CD4-positive, alpha-beta T cell treated with Interleukin-17A for 1 hour (primary cell): ENCODE measurements at places on chromosomes 6 and 20.

- no peak for DNase-seq
Observed at GRCh38 chr20:54922636-54923035, 447.2 kb downstream of the DOK5 start.

- DNase-seq = no peak
Observed at GRCh38 chr6:55047451-55048044, 126.8 kb upstream of the HCRTR2 start.

GRCh38 chr6:52575502-52575892, 1.4 kb downstream of the TRAM2 start:
- no peak for DNase-seq

GRCh38 chr6:129753422-129753821, 43.4 kb upstream of the ARHGAP18 start:
- DNase-seq = no peak

GRCh38 chr6:107956586-107957307, 1.3 kb downstream of the SEC63 start:
- no peak for DNase-seq

GRCh38 chr6:32288426-32288825, 64.6 kb upstream of the NOTCH4 start:
- no peak for DNase-seq

DNA sequence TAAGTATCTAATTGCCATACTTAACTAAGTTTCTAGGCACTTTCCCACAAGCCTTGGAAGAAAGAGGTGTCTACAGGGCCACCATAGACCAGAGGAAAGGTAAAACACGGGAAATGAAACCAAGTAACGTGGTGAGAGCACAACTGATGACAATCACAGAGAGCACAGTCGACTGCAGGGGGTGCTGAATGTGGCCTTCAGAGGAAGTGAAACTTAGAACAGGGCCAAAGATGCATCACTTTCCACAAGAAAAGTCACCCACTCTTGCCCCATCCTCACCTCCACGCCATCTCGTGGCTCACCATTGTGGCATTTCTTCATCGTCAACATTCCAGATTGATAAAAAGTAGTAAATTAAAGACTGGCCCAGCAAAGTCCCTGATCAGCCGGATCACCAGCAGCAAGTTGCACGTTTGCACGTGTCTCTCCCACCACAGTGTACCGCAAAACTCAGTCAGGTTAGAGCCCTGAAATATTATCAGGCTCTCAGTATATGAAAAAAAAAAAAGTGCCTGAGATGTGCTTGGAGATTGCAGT, 31.4 kb downstream of the HIVEP2 start:
- DNase-seq = peak; percentile 86

DNA sequence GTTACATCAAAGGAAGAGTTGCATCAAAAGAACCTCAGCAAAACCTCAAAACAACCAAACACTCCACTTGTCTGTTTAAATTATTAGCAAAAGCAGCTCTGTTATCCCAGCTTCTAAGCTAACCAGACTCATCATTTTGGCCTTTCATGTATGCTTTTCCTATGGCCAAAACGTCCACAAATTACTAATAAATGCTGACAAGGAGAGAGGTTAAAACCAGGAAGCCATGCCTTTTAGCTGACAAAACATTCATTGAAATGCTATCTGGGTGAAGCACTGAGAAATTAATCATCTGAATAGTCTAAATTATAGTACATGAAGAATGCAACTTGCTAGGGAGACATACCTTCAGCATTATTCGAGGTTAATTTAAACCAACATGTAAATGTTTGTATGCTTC, 80.6 kb downstream of the LAMA2 start:
- no peak for DNase-seq

DNA sequence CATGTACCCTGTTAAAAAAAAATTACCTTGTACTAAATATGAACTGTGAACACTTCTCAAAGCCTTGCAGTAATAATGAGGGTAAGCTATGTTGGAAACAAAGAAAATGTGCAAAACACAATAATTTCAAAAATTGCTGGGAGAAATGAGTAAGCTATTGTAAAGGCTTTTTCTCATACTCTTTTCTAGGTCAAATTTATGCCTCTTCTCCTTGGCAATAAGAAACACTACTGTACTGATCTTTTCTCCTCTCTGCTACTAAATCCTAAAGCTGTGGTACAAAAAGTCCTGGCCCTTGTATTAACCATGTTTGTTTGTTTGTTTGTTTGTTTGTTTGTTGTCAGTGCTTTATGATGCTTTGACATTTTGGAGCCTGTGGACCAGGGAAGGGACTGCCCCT, 17.5 kb upstream of the HUS1B start:
- no peak for DNase-seq

- DNase-seq = no peak
Observed at GRCh38 chr20:38631155-38632022, 29.8 kb downstream of the ARHGAP40 start.

GRCh38 chr6:35318196-35319171, 20.9 kb downstream of the DEF6 start:
- no peak for DNase-seq

DNA sequence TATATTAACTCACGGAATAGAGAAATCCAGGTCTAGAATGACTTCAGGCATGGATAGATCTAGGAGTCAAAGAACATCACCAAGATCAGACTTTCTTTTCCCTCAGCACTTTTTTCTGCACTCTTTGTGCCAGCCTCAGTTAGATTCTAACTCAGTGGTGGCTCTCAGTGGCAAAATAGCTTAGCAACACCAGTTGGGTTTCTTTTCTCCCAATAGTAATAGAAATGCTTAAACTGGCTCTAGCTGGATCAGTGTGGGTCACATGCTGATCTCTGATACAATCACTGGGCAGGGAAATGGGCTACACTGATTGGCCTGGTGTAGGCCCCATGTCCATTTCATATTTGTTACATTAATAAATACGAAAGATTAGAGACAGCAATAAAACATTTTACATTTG, 44.2 kb upstream of the ARFGEF2 start:
- no peak for DNase-seq

DNA sequence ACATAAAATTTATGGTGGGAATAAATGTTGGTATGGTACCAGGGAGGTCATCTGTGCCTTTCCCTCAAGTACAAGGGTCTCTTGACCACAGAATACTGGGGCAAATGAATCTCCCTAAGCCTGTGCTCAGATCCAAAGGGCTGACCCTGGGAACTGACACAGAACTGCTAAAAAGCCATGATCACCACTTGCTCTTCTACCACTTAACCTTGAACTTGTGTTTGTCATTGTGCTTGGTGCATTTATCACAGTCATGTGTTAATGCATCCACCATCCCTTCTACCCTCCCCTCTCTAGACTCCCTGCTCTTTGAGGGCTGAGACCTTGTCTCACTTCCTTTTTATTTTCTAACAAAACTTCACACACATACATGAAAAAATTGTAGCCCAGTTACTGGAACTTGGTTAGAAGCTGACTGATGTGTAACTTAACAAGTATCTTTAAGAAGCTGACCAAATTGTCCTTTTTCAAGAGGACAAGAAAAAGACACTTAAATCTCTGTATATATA, 46.1 kb upstream of the PBOV1 start:
- DNase-seq = no peak

GRCh38 chr20:62808211-62808865, 3.7 kb downstream of the OGFR start:
- peak; percentile 78 for DNase-seq

GRCh38 chr6:125477844-125478243, 176.1 kb upstream of the HDDC2 start:
- no peak for DNase-seq

- DNase-seq = no peak
Observed at GRCh38 chr6:105900125-105900937, 185.8 kb upstream of the PRDM1 start.
